ENCODE measurements at places on chromosomes 7 and 10. TPM values are rescaled to one million over a fixed set of nuclear protein-coding genes. Genes with fewer than 3 reads are reported as not detected.

Gene EBLN1
- total RNA-seq, result not detected

Gene C10orf67
- not detected for total RNA-seq

Gene ZNF736
- 0.07 TPM for total RNA-seq

Gene FZD1
- 2.0 TPM for total RNA-seq

Gene SAP25
- 9.7 TPM for total RNA-seq

Gene TAC1
- 0.42 TPM for total RNA-seq

Gene PTPN20
- 0.96 TPM for total RNA-seq

Gene HOXA10
- not detected for total RNA-seq

DNA sequence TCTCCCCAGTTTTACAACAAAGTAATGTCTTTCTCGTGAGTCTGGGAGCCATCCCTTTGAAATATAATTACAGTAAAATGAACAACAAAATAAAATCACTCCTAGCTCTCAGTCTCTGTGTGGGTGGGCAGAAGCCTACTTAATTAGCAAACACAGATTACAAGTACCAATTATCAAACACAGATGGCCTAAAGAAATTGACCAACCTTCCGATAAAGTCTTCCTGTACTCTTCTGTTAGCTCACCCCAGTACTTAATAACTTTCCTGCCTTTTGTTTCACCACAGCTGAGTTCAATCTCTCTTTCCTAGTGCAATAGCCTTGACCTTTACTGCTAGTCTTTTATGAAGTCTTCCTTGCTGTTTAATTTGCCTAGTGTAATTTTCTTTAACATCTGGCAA is 719.2 kb upstream of the MBL2 start:
- peaks cover 79% of the 10 kb centered on the region for H3K36me3 ChIP-seq
- DNase-seq, result no peak
- H3K4me1 ChIP-seq, result peaks cover 33% of the 10 kb centered on the region
- peaks cover 10% of the 10 kb centered on the region for H3K27me3 ChIP-seq

DNA sequence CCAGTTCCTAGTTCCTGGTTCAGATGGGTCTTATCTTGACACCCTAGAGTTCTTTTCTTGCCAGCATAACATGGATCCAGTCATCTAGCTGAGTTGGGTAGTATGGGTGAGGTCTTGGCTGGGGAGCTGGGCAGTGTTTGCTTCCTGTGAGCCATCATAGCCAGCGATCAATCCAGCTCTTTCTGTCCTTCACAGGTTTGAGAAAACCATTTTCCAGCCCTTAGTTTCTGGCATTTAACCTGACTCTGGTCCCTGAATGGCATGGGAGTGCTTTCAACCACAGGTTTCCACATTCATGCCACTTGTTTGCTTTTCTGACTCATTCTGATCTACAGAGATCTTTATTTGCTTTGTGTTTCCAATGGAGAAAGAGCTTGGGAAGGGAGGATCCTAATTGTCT is 8.6 kb downstream of the SLC13A1 start:
- H3K27ac ChIP-seq, result no peak overlapping the region
- H3K4me1 ChIP-seq, result peaks cover 4% of the 10 kb centered on the region
- H3K27me3 ChIP-seq, result no peaks in the 10 kb centered on the region
- no peaks in the 10 kb centered on the region for H3K36me3 ChIP-seq
- DNase-seq, result no peak

GRCh38 chr7:31747553-31747952 is 60.5 kb downstream of the PPP1R17 start:
- no peaks in the 10 kb centered on the region for H3K4me1 ChIP-seq
- H3K4me3 ChIP-seq, result no peak overlapping the region
- no peak for DNase-seq
- no peak overlapping the region for H3K27ac ChIP-seq
- H3K36me3 ChIP-seq, result no peaks in the 10 kb centered on the region

GRCh38 chr7:36854652-36855051 is 130.4 kb upstream of the AOAH start:
- H3K27ac ChIP-seq, result no peak overlapping the region
- no peaks in the 10 kb centered on the region for H3K36me3 ChIP-seq
- H3K27me3 ChIP-seq, result no peaks in the 10 kb centered on the region
- H3K4me3 ChIP-seq, result no peak overlapping the region
- no peak for DNase-seq

- H3K4me3 ChIP-seq, result no peak overlapping the region
- H3K4me1 ChIP-seq, result no peaks in the 10 kb centered on the region
- H3K36me3 ChIP-seq, result peaks cover 22% of the 10 kb centered on the region
- H3K27ac ChIP-seq, result no peak overlapping the region
Measured at GRCh38 chr10:62133618-62134017, 135.0 kb downstream of the RTKN2 start.

DNA sequence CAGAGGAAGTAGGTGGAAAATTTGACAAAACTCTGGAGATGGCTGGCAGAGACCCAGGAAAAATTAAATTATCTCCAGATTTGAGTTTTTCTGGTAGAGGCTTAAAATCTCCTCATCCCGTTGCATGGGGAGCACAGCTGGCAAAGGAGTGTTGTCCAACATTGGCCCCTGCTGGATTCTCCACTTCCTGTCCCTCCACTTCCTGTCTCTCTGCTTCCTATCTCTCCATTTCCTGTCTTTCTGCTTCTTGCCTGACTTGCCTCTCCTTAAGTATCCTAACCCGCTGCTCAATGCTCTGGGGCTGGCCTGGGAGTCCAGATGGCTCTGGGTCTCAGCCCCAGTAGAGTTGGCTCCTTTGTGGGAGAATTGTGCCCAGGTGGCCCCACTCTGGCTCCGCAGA is 65.8 kb upstream of the EMX2 start:
- DNase-seq, result no peak
- H3K4me3 ChIP-seq, result no peak overlapping the region
- peaks cover 20% of the 10 kb centered on the region for H3K27me3 ChIP-seq
- no peak overlapping the region for H3K27ac ChIP-seq

GRCh38 chr7:55477781-55478374 is 94.4 kb downstream of the VOPP1 start:
- H3K27me3 ChIP-seq, result no peaks in the 10 kb centered on the region
- peaks cover 21% of the 10 kb centered on the region for H3K4me1 ChIP-seq
- H3K36me3 ChIP-seq, result no peaks in the 10 kb centered on the region
- no peak for DNase-seq
- peak overlapping the region; percentile 7 for H3K27ac ChIP-seq

DNA sequence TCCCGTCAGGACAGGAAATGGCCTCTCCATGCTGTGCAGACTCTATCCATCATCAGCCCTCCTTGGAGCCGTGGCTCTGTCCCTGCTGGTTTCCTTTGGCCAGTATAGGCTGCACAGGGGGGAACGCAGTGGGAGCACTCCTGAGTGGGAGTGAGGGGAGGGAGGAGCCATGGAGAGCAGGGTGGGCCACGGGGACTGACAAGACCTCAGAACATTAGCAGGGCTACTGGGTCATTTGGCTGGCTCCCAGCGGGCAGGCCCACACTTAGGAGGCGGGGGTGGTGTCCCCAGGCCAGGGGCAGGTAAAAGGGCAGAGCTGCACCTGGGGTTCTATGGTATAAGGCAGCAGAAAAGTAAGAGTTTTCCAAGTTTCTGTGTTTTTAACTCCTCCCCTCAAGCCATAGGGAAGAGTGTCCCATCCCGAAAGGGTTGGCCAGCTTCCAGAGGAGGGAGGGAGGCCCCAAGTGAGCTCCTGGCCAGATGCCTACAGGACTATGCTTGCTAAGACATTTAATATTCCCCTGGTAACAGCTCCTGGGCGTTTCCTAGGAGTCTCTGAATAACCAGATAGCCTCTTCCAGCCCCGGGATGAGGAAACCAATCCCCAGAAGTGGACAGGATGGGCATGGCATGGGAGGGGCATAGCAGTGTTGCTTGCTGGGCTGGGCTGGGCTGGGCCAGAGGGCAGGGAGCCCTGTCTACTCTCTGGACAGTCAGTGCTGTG is 5.5 kb upstream of the OPN4 start:
- no peak for DNase-seq
- peaks cover 13% of the 10 kb centered on the region for H3K4me1 ChIP-seq
- no peaks in the 10 kb centered on the region for H3K27me3 ChIP-seq
- H3K4me3 ChIP-seq, result no peak overlapping the region

GRCh38 chr7:68073701-68074100 is 1077.1 kb downstream of the TYW1 start:
- H3K36me3 ChIP-seq, result peaks cover 2% of the 10 kb centered on the region
- no peak overlapping the region for H3K4me3 ChIP-seq
- H3K4me1 ChIP-seq, result no peaks in the 10 kb centered on the region

GRCh38 chr10:23742368-23742767 is 303.5 kb downstream of the OTUD1 start:
- 0 out of 2 replicates have a peak, but pooled peaks cover 4% of the 10 kb centered on the region for H3K4me1 ChIP-seq
- no peak overlapping the region for H3K27ac ChIP-seq
- no peak for DNase-seq
- no peaks in the 10 kb centered on the region for H3K27me3 ChIP-seq
- H3K4me3 ChIP-seq, result no peak overlapping the region

- no peaks in the 10 kb centered on the region for H3K36me3 ChIP-seq
- H3K4me3 ChIP-seq, result no peak overlapping the region
- no peak overlapping the region for H3K27ac ChIP-seq
- no peak for DNase-seq
Measured at GRCh38 chr10:1377740-1378397, 321.7 kb downstream of the WDR37 start.

DNA sequence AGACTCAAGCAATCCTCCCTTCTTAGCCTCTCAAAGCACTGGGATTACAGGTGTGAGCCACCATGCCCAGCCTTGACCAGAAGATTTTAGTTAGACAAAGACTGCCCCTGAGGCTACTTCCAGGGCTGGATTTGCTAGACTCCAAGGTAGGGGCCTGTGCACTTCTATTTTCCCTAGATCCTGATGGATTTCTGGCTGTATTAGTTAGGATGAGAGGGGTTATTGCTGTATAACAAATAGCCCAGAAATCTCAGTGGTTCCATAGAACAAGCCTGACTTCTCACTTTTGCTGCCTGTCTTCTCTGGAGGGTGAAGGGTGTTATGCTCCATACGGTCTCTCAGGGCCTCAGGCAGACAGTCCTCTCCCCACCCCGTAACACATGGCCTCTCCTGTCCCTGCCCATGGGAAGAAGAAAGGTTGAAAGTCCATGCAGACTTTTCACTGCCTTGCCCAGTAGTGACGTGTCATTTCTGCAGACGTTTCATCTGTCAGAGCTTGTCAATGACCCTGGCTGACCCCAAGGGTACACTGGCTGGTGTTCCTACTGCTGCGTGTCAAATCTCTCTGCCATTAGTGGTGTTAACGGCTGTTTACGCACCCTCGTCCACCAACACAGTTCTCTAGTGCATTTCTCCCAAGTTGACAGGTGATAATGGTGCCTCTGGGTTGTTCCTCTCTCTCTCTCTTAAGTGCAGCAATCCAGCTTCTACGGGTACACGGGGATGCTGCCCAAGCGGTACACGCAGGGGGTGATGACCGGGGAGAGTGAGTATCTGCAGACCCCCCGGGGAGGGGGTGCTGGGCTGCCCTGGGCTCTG is 11.6 kb downstream of the SLC29A4 start:
- H3K4me3 ChIP-seq, result no peak overlapping the region
- peaks cover 9% of the 10 kb centered on the region for H3K36me3 ChIP-seq
- no peak overlapping the region for H3K27ac ChIP-seq
- peaks cover 19% of the 10 kb centered on the region for H3K27me3 ChIP-seq

DNA sequence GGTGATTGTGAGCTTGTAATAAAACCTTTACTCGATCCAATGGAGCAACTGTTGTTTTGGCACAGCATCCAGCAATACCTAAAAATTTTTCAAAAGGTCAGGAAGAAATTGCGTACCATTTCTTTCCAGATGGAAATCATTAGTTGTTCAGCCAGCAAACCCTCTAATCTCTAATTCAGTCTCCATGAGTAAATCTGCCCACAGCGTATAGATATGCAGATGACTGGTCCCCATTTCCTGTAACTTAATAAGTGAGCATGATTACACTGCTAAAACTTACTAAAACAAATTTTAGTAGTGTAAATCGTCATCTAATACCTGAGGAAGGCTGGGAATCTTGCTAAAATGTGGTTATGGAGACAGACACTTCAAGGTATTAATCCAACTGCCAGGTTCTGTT is 10.6 kb downstream of the SLC25A16 start:
- no peaks in the 10 kb centered on the region for H3K4me1 ChIP-seq
- no peaks in the 10 kb centered on the region for H3K36me3 ChIP-seq
- DNase-seq, result no peak
- peak overlapping the region; percentile 22 for H3K27ac ChIP-seq
- no peak overlapping the region for H3K4me3 ChIP-seq
- no peaks in the 10 kb centered on the region for H3K27me3 ChIP-seq

All from WTC11 (cell line).